Karpas-422 (cell line): ENCODE measurements at places on chromosomes 7 and 10. TPM values are rescaled to one million over a fixed set of nuclear protein-coding genes. Genes with fewer than 3 reads are reported as not detected.
A peak's percentile ranks its signal among the peaks of the same experiment; 100 is the strongest.

The TWIST1 gene
- not detected in 2 replicates for total RNA-seq

The HOXA2 gene
- total RNA-seq = 0.41 and 0.47 TPM in 2 replicates

The CARD11 gene
- 38.5 and 87.2 TPM in 2 replicates for total RNA-seq

The CFTR gene
- not detected in 2 replicates for total RNA-seq

The CNPY4 gene
- 13.0 and 16.6 TPM in 2 replicates for total RNA-seq

The AKR1D1 gene
- total RNA-seq = not detected in 2 replicates

The FRMD4A gene
- not detected in 2 replicates for total RNA-seq

GRCh38 chr7:50310361-50310760 lies 5.8 kb downstream of the IKZF1 start:
- H3K4me1 ChIP-seq = peaks cover 90% of the 10 kb centered on the region
- DNase-seq = peak; percentile 93
- peak overlapping the region; percentile 76 for H3K4me3 ChIP-seq
- no peaks in the 10 kb centered on the region for H3K27me3 ChIP-seq

- no peak overlapping the region for H3K4me3 ChIP-seq
- no peak for DNase-seq
- no peaks in the 10 kb centered on the region for H3K36me3 ChIP-seq
Observed at GRCh38 chr7:117158941-117159697, 163.7 kb downstream of the WNT2 start.

DNA sequence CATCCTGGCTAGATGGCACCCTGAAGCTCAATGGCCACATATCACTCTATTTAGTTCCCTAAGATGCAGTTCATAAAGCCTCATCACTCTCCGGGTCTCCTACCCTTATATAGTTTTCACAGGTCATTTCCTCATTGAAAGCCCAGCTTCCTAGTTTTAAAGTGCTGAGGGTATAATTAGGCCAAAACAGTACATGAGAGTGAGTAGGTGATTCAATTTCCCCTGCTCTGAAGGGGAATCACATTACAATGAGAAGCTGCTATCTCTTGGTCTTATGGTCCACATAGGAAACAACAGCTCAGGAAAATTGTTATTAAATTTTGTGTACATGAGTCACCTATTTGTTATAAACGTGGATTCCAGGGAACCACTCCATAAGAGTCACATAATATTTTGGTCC lies 162.0 kb downstream of the SEMA3E start:
- no peaks in the 10 kb centered on the region for H3K4me1 ChIP-seq

DNA sequence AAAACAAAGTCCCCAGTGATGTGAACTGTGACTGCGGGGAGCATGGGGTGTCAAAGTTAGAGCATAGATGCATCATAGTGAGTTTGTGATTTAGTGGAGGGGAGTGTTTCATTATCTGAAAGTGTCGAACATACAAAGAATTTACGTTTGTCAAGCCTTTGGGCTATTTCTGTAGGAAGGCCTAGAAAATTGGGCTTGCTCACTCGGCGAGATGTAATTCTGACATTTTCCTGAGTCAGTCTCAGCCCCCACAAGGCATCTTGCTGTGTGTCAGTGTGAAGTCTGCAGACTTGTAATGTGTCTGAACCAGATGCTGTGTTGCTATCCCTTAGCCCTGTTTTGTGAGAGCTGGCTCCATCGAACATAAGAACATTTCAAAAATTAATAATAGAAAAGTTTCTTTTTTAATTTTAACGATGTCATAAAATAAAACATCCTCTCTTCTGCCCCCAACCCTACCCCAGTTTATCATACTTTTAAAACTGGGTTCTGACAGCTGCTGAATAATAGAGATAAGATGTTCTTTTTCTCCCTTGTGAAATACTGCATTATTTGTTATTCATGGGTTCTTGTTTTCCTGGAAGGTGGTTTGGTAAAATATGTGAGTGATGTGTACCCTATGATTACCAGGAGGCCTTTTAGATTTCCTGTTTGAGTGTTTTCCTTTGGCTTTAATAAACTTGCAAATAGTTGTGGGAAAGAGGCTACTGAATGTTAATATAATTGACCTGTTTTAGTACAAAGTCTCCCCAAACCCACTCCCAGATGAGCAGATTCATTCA lies 207.4 kb downstream of the GPR158 start:
- no peak for DNase-seq
- H3K27me3 ChIP-seq = no peaks in the 10 kb centered on the region
- no peaks in the 10 kb centered on the region for H3K36me3 ChIP-seq
- H3K4me1 ChIP-seq = no peaks in the 10 kb centered on the region

- no peaks in the 10 kb centered on the region for H3K27me3 ChIP-seq
- H3K4me1 ChIP-seq = peaks cover 4% of the 10 kb centered on the region; the same call in 1 of the 2 replicates
- H3K27ac ChIP-seq = no peak overlapping the region
- peak; percentile 35 for DNase-seq
Observed at GRCh38 chr10:47092831-47093230, 181.6 kb downstream of the PTPN20 start.

DNA sequence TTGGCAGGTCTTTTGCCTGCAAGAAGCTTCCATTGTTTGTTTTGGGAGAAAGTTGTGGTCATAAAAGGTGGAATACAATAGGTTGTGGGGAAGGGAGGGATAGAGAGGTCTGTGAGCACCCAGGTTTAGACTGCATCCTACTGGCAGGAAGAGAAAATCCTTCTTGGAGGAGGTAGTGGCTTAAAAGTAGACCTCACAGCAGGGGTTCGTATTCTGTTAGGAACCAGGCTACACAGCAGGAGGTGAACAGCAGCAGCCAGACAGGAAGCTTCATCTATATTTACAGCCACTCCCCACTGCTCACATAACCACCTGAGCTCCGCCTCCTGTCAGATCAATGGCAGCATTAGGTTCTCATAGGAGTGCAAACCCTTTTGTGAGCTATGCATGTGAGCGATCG lies 245.3 kb downstream of the NSUN6 start:
- no peaks in the 10 kb centered on the region for H3K27me3 ChIP-seq
- H3K36me3 ChIP-seq = no peaks in the 10 kb centered on the region
- no peak for DNase-seq

GRCh38 chr7:127683776-127684681 lies 32.0 kb downstream of the SND1 start:
- H3K4me1 ChIP-seq = peaks cover 36% of the 10 kb centered on the region
- H3K27ac ChIP-seq = 0 out of 2 replicates have a peak overlapping the region, but pooled peaks have one; percentile 14
- DNase-seq = no peak

GRCh38 chr10:124142006-124142739 lies 48.8 kb upstream of the CHST15 start:
- no peaks in the 10 kb centered on the region for H3K27me3 ChIP-seq
- no peak overlapping the region for H3K27ac ChIP-seq
- DNase-seq = no peak
- no peaks in the 10 kb centered on the region for H3K4me1 ChIP-seq
- no peak overlapping the region for H3K4me3 ChIP-seq
- H3K36me3 ChIP-seq = no peaks in the 10 kb centered on the region

DNA sequence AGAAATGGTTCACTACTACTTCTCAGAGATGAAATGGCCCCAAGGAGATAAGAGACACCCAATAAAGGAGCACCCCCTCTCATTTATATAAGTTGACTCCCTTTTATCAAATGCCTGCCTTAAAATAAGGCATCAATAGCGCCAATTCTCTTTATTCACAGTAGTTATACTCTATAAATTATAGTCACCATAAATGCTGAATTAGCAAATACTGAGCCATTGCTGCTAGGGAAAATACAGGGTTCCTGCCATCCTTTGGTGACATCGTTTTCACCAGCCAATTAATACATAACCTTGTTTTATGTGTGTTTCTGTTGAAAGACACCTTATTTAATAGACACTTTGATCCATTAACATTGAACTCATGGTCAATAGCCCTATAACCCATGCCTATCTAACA lies 28.6 kb downstream of the DCLRE1C start:
- no peaks in the 10 kb centered on the region for H3K4me1 ChIP-seq
- no peaks in the 10 kb centered on the region for H3K27me3 ChIP-seq
- no peak for DNase-seq
- H3K27ac ChIP-seq = no peak overlapping the region
- H3K4me3 ChIP-seq = no peak overlapping the region

GRCh38 chr10:70164163-70164562 lies 6.2 kb downstream of the SAR1A start:
- H3K4me1 ChIP-seq = peaks cover 60% of the 10 kb centered on the region
- no peak overlapping the region for H3K27ac ChIP-seq
- no peak overlapping the region for H3K4me3 ChIP-seq
- H3K27me3 ChIP-seq = no peaks in the 10 kb centered on the region

DNA sequence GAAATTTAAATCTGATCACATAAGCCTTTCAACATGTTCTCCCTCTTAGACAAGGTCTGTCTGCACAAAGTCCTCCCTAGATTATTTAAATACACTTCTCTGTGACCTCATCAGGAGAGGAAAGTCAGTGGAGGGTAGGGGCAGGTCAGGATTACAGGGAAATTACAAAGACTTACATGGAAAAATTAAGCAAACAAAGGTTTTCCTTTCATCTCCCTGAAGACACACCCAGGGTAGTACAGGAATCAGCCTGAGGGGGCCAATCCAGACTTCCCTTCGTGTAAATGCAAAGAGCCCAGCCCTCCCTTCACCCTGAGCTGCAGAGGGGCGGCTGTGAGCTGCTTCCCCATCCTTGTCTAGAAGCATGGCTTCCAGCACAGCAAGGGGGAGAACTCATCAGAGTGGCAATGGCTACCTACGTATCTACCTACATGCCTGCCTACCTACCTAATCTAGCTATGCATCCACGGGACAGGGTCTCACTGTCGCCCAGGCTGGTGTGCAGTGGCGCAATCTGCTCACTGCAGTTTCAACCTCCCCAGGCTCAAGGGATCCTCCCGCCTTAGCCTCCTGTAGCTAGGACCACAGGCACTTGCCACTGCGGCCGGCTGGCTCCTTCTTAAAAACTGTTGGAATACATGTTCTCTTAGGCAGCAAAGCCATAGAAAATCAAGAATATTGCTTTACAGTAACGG lies 33.2 kb downstream of the PITRM1 start:
- peaks cover 70% of the 10 kb centered on the region for H3K36me3 ChIP-seq
- H3K4me3 ChIP-seq = no peak overlapping the region
- H3K27ac ChIP-seq = no peak overlapping the region
- no peaks in the 10 kb centered on the region for H3K4me1 ChIP-seq

DNA sequence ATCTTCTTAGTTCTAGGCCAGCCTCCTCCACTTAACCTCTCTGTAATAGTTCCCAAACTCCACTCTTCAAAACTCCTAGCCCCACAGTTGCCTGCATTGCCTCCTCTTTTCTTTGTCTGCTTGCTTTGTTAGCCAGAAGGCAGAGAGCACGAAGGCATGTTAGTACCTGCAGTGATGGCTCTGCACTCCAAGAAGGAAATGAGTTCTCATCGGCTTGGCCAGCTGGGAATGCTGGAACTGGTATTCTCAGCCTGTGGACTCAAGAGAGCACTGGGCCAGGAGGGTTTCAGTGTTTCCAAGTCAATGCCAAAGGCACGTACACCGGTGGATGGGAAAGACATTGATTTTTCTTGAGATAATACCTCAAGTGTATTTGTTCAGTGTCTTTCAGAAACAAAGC lies 66.3 kb upstream of the HABP2 start:
- H3K27ac ChIP-seq = no peak overlapping the region
- no peaks in the 10 kb centered on the region for H3K4me1 ChIP-seq
- DNase-seq = no peak
- no peaks in the 10 kb centered on the region for H3K36me3 ChIP-seq
- H3K27me3 ChIP-seq = no peaks in the 10 kb centered on the region

DNA sequence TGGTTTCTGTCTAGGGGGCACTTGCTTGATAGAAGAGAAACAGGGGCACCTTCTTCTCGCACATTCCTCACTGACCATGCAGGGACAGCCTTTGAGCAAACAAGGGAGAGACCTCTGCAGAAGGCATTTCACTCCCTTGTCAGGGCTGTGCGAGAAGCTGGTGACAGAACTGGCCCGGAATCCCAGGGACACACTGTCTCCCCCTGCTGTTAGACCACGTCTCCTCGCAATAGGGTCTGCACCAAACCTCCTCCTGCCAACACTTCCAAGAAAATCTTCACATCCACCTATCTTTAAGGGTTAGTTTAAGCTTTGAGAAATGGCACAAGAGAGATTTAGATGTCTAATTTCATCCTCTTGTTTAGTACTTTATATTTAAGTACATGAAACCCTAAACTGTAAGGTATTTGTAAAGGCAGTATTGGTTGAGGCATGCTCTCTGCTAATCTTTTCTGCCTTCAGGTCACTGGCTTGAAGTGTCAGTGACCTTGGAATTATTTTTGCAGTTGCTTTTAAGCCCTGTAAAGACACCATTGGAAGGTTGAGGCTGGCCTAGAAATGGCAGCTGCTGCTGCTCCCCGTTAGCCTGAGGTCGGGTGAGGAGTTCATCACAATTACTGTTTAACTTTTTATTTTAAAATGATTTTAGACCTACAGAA lies 37.0 kb downstream of the RBM20 start:
- H3K27me3 ChIP-seq = no peaks in the 10 kb centered on the region
- no peak overlapping the region for H3K27ac ChIP-seq
- H3K36me3 ChIP-seq = no peaks in the 10 kb centered on the region
- no peak overlapping the region for H3K4me3 ChIP-seq
- no peaks in the 10 kb centered on the region for H3K4me1 ChIP-seq
- peak; percentile 60 for DNase-seq

- peaks cover 4% of the 10 kb centered on the region for H3K4me1 ChIP-seq
- H3K27me3 ChIP-seq = no peaks in the 10 kb centered on the region
Observed at GRCh38 chr7:7766671-7767070, 48.3 kb upstream of the RPA3 start.

- no peak for DNase-seq
- H3K27ac ChIP-seq = no peak overlapping the region
Observed at GRCh38 chr10:110820321-110820814, 51.4 kb upstream of the PDCD4 start.

DNA sequence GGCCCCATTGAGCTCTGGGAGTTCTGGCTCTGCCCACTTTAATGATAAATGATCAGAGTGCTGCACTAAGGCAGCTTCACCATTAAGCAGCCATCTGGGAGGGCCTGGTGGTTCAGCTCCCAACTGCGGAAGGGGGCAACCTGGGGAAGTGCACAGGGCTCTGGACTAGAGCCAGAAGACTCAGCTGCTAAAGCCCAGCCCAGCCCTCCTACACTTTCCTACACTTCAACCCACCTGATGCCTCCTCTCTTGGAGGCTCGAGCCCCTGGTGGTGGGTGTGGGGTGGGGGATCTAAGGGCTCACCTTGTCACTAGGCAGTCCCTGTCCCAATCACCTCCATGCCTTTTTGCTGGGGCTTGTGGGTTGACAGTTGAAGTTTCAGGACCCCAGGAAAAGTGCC lies 60.6 kb upstream of the ANTXRL start:
- DNase-seq = no peak
- H3K4me1 ChIP-seq = no peaks in the 10 kb centered on the region; the same call in 1 of the 2 replicates
- H3K4me3 ChIP-seq = no peak overlapping the region
- no peak overlapping the region for H3K27ac ChIP-seq

DNA sequence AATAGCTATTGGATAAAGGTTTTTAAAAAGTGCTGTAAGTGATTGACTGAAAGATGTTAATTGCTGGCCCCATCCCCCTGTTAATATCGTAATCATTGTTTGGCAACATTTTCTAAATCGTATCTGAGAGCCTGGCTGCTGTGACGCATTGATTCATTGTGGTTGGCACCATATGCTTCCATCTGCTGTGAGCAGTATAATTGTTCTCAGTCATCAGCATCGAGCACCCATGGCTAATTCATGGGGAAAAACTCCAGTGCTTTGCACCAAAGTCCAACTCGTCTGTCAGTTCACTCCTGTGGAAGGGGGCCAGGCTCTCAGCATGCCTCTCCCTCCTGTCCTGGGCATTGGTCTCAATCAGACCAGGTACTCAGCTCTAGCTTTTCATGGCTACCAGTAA lies 205.2 kb downstream of the STK31 start:
- no peak overlapping the region for H3K4me3 ChIP-seq
- H3K27me3 ChIP-seq = no peaks in the 10 kb centered on the region
- no peaks in the 10 kb centered on the region for H3K4me1 ChIP-seq

GRCh38 chr7:155377838-155378579 lies 79.9 kb upstream of the EN2 start:
- no peaks in the 10 kb centered on the region for H3K36me3 ChIP-seq
- no peaks in the 10 kb centered on the region for H3K4me1 ChIP-seq
- H3K27me3 ChIP-seq = no peaks in the 10 kb centered on the region
- no peak overlapping the region for H3K27ac ChIP-seq
- H3K4me3 ChIP-seq = no peak overlapping the region
